T-helper 17 cell (primary cell): ENCODE measurements at places on chromosomes 6 and 20. TPM values are rescaled to one million over a fixed set of nuclear protein-coding genes. Genes with fewer than 3 reads are reported as not detected.

- DNase-seq = no peak
- H3K4me1 ChIP-seq = peaks cover 28% of the 10 kb centered on the region
- H3K4me3 ChIP-seq = no peak overlapping the region
Measured at GRCh38 chr20:17995967-17996819, 27.4 kb downstream of the MGME1 start.

DNA sequence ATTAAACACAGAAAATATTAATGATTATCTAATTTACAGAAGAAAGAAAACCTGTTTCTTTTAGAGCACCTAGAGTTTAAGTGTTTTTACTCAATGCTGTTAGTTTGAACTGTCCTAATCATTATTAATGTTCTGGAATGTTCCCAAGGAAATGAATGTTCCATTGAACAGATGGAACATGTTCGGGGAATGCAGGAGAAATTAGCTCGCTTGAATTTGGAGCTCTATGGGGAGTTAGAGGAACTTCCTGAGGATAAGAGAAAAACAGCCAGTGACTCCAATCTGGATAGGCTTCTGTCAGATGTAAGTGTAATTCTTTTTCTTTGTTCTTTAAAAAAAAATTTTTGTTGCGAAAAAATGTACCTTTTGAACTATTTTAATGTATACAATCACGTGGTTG lies 10.8 kb upstream of the ECT2L start:
- H3K27ac ChIP-seq = no peak overlapping the region
- DNase-seq = no peak
- H3K27me3 ChIP-seq = no peaks in the 10 kb centered on the region
- H3K4me1 ChIP-seq = peaks cover 12% of the 10 kb centered on the region
- peaks cover 10% of the 10 kb centered on the region for H3K36me3 ChIP-seq

DNA sequence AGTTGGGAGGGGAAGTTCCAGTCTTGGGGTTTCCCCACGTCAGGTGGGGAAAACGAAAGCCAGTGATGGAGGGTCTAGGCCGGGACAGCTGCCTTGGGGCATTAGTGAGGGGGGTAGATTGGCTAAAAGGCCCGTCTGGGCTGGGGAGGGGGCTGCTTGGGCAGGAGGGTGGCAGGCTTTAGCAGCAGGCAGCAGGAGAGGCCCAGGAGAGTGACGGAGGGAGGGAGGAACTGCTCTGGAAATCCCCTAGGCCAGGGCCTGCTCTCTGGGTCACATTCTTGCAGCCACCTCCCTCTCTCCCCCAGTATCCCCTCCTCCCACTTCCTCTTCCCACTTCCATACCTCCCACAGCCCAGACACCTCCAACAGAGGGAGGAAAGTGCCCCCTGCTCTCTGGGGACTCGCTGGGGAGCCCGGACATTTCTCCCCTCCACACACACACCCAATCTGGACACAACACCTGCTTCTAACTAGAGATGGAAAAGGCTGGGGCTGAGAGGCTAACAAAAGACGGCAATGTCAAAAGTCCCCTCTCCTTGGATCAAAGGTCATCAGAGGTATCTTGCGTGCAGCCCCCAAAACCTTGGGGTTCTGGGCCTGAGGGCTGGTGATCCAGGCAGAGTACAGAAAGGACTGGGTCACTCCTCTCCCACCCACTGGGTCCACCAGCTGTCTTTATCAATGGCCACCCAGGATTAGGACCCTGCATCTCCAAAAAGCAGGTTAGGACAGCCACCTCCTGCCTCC lies 1.8 kb downstream of the NFKBIE start:
- H3K36me3 ChIP-seq = peaks cover 6% of the 10 kb centered on the region
- H3K27ac ChIP-seq = peak overlapping the region; percentile 99
- peaks cover 43% of the 10 kb centered on the region for H3K4me1 ChIP-seq
- H3K27me3 ChIP-seq = peaks cover 4% of the 10 kb centered on the region
- peak; percentile 44 for DNase-seq

Gene XKR7
- not detected for total RNA-seq

Gene TRIM31
- total RNA-seq = not detected

DNA sequence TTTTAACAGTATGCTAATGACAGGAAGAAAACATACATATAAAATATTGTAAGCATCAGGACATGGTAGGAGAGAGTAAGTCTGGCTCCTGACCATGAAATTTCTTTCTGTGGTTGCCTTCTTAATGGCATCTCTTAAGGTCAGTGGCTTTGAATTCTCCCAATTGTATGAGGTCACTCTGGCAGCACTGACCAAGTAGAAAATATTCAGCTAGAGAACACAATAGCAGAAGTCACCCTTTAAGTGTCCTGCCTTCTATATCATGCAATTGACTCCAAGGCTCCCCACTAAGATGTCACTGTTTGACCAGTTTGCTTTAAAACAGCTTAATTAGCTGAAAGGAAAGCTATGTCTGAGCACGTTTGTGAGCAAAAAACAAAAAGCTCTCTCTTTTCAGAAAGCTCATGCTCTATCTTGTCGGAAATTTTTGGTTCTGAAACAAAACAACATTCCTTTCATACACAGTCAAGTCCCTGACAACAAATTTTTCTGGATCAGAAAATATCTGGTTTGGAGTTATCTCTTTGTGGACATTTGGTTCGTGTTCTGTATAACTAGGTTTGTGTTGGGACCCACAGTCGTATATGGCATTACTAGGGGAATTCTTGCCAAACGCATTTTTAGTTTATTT lies 120.9 kb upstream of the IFNGR1 start:
- no peak for DNase-seq
- no peaks in the 10 kb centered on the region for H3K36me3 ChIP-seq
- H3K4me1 ChIP-seq = peaks cover 9% of the 10 kb centered on the region
- H3K27me3 ChIP-seq = peaks cover 12% of the 10 kb centered on the region
- no peak overlapping the region for H3K4me3 ChIP-seq
- H3K27ac ChIP-seq = no peak overlapping the region
